Progenitor cell of endocrine pancreas (in vitro differentiated cells): ENCODE measurements at places on chromosomes 1 and 21.

GRCh38 chr1:220347654-220348175 lies 75.5 kb upstream of the RAB3GAP2 start:
- no peak for DNase-seq

DNA sequence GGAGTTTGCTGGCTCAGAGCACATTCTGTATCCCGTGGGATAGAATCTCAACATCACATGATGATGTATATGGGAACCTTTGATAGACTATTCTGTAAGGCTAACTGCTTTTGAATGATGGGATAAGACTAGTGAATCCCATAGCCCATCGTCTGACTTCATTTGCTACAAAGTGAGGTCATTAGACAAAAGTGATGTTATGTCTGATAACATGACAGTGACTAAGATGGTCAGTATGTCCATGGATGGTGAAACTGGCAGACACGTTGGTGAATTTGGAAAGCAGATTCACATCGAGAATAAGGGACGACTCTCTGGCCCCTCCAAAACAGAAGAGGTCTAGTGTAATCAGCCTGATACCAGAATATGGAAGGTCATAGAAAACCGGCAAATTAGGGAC lies 108.4 kb downstream of the HHAT start:
- DNase-seq = no peak

- no peak for DNase-seq
Measured at GRCh38 chr1:212628046-212628445, 19.5 kb downstream of the ATF3 start.

- DNase-seq = no peak
Measured at GRCh38 chr1:1899967-1900327, 9.1 kb upstream of the GNB1 start.

DNA sequence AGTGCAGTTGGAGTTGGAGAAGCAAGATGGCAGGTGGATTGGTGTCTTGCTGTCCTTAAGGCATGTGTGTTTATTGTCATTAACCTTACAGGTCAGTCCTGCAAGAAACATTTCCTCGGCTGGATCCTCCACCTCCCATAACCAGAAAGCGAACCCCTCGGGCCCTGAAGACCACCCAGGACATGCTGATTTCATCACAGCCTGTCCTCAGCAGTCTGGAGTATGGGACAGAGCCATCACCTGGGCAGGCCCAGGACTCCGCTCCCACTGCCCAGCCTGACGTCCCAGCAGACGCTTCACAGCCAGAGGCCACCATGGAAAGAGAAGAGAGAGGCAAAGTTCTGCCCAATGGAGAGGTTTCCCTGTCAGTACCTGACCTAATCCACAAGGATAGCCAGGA lies 1.6 kb downstream of the C1orf226 start:
- DNase-seq = no peak

DNA sequence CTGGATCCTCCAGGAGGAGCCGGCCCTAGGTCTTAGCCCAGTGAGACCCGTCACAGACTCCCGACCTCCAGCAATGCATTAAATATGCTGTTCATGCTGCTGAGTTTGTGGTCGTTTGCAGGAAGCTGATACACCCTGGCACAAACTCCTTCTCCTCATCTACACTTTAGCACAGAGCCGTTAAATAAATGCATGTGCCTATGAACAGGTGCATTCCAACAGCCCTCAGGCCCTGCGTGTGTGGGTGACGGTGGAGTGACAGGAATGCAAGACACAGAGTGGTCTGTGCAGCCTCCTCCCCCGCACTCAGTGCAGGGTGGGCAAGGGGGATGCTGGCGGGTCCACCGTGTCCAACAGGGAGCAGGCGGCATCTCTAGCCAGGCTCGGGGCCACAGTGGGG lies 106.6 kb upstream of the TMPRSS2 start:
- no peak for DNase-seq

GRCh38 chr1:48552420-48552819 lies 80.4 kb upstream of the SPATA6 start:
- DNase-seq = no peak

GRCh38 chr1:78840453-78841271 lies 165.9 kb downstream of the ADGRL4 start:
- DNase-seq = no peak

GRCh38 chr1:44947063-44947773 lies 39.2 kb downstream of the EIF2B3 start:
- no peak for DNase-seq

DNA sequence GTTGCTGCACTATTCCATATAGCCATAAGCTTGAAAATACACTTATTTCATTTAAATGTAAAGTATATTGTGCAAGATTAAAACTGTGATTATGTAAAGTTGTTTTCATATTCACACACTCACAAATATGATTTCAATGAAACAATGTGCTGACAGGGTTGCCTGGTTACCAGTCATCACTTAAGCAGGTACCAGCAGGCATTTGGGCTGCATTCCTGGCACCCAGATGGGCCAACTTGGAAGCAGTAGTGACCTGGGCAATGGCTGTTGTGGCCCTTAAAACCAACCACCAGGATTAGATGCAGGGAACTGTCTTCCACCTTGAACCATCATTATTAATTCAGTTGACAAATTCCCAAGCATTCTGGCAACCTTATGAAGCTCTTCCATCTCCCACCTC lies 45.0 kb upstream of the RASAL2 start:
- DNase-seq = no peak

- no peak for DNase-seq
Measured at GRCh38 chr1:30683699-30684098, 39.7 kb downstream of the MATN1 start.

DNA sequence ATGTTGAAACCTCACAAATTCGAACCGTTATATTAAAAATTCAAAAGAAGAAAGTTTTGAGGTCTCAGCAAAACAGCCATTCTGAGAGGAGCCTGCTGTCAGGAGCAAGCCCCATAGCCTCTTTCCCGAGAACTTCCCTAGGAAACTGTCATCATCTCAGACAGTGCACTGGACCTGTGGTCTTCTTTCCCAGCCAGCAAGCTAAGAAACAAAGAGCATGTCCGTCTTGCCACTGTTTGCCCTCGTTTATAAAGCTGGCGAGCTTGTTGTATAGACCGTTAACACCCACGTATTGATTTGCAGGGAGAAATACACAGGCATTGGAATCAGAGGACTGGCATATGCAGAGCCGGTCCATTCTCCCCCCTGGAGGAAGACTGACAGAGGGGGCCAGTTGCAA lies 407.0 kb downstream of the NPHP4 start:
- DNase-seq = no peak

GRCh38 chr1:69994241-69994640 lies 211.1 kb downstream of the LRRC40 start:
- no peak for DNase-seq

DNA sequence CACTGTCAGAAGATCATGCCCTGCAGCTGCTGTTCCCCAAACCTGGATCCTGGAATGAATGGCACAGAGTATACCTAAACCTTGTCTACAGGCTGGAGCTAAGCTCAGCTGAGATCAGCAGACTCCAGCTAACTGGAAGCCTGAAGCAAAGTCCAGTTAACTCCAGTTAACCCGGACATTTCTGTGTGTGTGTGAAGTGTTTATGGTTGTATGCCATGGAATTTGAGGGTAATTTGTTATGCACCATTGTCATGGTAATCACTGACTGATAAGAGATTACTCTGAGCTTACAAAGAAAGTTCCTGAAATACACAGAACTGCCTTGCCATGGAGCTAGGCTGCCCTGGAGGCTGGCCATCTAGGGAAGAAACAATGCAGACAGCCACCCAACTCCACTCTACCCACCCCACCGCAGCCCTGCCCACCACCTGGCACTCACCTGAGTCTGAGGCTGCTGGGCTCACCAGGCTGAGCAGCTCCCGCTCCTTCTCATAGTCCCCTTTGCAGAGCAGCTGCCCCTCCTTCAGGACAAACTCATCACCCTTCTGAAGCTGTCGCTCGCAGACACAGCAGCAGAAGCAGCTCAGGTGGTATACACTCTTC lies 107.4 kb downstream of the LMX1A start:
- no peak for DNase-seq

DNA sequence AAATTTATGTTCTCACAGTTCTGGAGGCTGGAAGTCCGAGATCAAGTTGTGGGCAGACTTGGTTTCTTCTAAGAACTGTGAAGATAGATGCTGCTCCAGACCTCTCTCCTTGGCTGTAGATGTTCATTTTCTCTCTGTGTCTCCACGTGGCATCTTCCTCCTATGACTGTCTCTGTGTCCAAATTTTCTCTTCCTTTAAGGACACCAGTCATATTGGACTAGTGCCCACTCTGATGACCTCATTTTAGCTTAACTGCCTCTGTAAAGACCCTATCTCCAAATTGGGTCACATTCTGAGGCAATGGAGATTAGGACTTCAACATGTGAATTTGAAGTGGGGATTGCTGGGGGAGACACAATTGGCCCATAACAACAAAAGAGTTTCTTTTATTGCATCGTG lies 125.3 kb upstream of the ETS2 start:
- no peak for DNase-seq

GRCh38 chr1:10867914-10868598 lies 71.6 kb upstream of the CASZ1 start:
- no peak for DNase-seq

DNA sequence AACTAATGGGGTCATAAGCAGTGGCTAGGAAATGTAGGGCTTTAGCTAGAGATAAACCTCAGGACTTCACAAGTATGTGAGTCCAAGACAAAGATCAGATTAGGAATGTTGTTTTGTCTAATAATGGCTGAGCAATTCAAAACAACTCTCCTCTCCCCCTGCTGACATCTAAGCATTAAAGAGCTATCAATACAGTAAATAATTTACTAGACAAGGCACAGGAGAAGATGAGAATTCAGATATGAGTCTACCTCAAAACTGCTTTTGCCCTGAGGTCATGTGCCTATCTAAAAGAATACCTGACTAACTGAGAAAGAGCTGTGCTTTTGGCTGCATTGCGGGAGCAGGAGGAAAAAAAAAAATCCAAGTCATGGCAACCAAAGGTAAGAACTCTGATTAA lies 86.8 kb downstream of the SPATA17 start:
- DNase-seq = no peak

GRCh38 chr1:246609632-246610031 lies 43.4 kb downstream of the CNST start:
- DNase-seq = no peak

- DNase-seq = no peak
Measured at GRCh38 chr1:51937112-51937511, 53.4 kb downstream of the RAB3B start.

- no peak for DNase-seq
Measured at GRCh38 chr1:45647248-45648021, 23.6 kb upstream of the CCDC17 start.

- DNase-seq = no peak
Measured at GRCh38 chr21:44199448-44199847, 41.3 kb downstream of the ICOSLG start.

DNA sequence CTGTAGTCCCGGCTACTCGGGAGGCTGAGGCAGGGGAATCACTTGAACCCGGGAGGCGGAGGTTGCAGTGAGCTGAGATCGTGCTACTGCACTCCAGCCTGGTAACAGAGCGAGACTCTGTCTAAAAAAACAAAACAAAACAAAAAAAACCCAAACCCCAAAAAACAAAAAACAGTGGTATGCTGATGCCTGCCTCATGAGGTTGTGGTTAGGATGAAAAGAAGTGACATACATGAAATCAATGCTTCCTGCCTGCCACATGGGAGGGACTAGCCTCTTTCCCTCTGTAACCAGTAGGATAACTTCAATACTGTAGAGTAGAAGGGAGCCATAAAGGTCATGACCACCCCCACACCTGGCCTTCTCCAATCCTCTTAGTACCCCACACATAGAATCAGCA lies 55.2 kb downstream of the TENT5C start:
- no peak for DNase-seq

DNA sequence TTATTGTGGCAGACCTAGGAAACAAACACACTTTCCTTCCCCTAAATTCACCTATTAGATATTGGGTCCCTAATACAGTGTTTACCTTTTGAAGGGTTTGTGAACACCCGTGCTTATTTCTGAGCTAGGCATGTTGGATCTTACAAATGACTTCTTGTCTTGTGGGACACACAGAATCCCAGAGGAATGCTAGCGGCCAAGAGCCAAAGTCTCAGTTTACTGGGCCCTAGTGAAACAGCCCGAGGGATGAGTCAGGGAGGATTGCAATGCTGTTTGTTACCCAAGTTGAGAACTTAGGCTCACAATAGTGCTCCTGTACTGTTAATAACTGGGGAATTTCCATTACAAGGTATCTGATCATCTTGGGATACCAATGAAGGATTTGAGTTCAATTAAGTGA lies 100.1 kb upstream of the AKT3 start:
- DNase-seq = no peak

GRCh38 chr1:14055442-14056223 lies 355.6 kb downstream of the PRDM2 start:
- DNase-seq = no peak

DNA sequence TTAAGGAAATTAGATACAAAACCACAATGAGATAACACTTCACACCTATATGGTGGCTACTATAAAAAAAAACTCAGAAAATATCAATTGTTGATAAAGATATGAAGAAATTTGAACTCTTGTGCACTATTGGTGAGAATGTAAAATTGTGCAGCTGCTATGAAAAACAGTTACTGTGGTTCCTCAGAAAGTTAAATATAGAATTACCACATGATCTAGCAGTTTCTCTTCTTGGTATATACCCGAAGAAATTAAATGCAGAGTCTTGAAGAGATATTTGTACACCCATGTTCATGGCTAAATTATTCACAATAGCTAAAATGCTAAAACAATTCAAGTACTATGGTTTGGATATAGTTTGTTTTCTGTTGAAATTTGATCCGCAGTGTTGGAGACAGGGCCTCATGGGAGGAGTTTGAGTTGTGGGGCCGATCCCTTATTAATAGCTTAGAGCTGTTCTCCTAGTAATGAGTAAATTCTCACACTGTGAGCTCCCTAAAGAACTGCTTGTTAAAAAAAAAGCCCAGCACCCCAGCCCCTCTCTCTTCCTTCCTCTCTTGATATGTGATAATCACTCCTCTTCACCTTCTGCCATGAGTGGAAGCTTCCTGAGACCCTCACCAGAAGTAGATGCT lies 1412.1 kb downstream of the PLA2G4A start:
- DNase-seq = no peak

DNA sequence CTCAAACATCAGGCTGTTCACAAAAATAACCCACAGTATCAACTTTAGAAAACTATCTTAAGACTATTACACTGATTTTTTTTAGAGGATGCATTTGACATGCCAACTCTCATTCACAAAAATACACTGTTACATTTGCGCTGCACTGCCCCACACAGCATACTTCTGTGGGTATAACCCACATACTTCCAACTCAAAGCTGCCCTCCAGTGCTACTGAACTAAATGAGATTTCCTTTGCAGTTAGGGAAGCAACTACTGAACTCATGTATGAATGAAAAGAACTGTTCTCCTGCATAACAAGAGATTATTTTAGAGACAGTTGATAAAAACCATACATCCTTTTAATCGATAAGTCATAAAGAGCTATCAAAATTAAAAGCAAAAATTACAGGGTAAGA lies 25.8 kb upstream of the GADD45A start:
- DNase-seq = no peak
